ENCODE measurements at places on chromosomes 7 and 10.
A peak's percentile ranks its signal among the peaks of the same experiment; 100 is the strongest.

GRCh38 chr10:1056326-1057105 lies at the start of gene WDR37:
Gene WDR37, plus strand, starts transcription at chr10:1056385. Its CDS starts 15,771 bp downstream, at chr10:1072156.
- peak; percentile 69 for DNase-seq

- no peak for DNase-seq
Observed at GRCh38 chr7:57399972-57400371, 50.0 kb upstream of the ZNF716 start.

GRCh38 chr7:36306222-36306621 lies 83.4 kb upstream of the ANLN start:
- DNase-seq = no peak

DNA sequence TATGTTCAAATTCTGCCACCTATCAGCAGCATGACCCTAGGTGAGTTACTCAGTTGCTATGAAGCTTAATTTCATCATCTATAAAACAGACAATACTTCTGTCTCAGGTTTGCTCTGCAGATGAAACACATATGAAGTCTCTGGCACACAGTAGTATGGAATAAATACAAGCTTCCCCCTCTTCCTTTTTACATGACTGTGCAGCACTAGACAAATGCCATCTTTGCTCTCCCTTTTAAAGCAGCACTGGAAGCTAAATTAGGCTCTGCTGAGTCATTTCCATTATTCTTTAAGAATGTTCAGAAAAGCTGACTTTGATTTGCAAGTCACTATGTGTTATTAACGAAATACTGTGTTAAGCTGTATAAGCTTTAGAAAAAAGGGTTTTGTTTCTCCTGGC lies 40.7 kb upstream of the ANAPC16 start:
- DNase-seq = no peak

DNA sequence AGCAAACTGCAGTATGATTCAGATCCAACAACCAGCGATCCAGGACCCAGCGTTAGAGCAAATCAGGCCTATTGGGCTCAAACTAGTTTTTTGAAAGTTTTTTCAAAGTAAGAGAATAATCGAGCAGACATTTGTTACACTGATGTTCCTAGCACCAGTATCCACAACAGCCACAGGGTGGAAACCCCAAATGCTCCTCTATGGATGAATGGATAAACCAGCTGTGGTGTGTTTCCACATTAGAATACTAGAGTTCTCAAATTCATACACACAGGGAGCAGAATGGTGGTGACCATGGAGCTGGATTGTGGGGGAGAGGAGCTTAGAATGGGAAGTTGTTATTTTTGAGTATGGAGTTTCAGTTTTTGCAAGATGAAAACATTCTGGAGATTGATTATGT lies 60.7 kb downstream of the PDIA4 start:
- DNase-seq = no peak

DNA sequence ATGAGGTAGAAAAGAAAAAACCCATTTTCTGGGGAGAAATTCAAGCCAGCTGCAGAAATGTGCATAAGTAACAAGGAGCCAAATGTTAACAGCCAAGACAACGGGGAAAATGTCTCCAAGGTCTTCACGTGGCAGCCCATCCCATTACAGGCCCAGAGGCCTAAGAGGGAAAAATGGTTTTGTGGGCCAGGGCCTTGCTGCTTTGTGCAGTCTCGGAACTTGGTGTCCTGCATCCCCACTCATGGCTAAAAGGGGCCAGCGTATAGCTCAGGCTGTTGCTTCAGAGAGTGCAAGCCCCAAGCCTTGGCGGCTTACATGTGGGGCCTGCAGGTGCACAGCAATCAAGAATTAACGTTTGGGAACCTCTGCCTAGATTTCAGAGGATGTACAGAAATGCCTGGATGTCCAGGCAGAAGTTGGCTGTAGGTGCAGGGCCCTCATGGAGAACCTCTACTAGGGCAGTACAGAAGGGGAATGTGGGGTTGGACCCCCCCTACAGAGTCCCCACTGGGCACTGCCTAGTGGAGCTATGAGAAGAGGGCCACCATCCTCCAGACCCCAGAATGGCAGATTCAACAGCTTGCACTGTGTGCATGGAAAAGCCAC lies 9.0 kb downstream of the ORC5 start:
- DNase-seq = no peak

DNA sequence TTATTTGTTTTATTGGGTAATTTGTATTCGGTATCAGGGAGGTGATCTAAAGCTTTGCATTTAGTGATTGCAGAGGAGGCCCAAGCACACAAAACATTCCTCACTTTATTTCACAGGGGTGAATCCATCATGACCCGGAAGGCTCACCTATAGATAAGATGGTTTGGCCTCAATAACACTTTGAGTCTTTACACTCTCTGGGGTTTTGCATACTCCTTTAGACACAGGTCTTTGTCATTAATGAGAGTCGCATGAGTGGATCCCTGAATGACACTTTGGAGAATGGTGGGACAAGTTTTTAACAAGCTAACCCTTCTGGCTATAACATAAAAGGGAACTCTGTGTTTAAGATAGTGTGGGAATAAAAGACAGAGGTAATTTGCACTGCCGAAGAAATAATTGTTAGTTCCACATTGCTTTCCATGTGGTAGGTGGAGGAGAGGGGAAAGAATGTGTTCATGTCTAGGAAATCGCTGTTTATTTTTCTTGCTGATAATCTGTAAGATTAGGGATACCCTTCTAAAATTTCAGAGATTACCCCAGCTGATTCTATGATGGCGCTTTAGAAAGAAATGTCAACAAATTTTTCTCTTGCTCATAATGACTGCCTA lies 455.8 kb downstream of the TFEC start:
- DNase-seq = no peak
